Stimulated activated CD4-positive, alpha-beta T cell treated with anti-CD3 and anti-CD28 coated beads, Interleukin-2, amount 100 ng/mL, for 4 hours (primary cell): ENCODE measurements at places on chromosomes 1 and 21.

GRCh38 chr1:33259879-33260278 is 3.6 kb downstream of the ZNF362 start:
- no peak for DNase-seq

DNA sequence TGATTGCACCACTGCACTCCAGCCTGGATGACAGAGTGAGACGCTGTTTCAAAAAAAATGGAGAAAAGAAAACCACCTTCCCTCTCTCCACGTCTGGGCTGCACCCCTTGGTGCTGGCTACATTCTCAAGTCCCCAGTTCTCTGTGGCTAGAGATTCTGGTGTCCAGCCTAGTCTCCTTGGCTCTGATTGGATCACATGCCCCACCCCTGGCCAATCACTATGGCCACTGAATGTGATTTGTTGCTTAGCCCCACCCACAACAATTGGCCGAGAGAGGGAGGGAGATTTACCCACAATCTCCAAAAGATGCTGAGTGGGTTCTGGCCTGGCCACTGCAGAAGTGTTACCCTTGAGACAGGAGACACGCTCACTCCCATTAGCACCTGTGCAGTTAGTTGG is 39.4 kb downstream of the FHAD1 start:
- DNase-seq, result no peak

DNA sequence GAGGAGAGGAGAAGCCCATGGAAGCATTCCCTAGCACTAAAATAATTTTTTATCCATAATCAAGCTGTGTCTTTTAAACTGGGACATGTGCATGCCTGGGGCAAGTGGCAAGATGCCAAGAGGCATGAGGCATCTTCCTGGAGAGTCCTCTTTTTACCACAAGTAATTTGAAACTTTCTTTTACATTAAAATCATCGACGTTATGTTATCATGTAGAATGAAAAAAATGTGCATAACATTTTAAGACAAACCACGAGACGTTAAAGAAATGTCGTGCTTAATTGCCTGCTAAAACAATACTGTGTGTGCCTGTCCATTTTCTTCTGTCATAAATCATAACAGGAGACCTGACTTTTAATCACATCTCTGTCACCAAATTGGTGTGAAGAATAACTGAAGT is 1.5 kb downstream of the STYXL2 start:
- no peak for DNase-seq

- DNase-seq, result no peak
These were observed 14.3 kb upstream of the ZNF326 start for GRCh38 chr1:89980605-89981004.

DNA sequence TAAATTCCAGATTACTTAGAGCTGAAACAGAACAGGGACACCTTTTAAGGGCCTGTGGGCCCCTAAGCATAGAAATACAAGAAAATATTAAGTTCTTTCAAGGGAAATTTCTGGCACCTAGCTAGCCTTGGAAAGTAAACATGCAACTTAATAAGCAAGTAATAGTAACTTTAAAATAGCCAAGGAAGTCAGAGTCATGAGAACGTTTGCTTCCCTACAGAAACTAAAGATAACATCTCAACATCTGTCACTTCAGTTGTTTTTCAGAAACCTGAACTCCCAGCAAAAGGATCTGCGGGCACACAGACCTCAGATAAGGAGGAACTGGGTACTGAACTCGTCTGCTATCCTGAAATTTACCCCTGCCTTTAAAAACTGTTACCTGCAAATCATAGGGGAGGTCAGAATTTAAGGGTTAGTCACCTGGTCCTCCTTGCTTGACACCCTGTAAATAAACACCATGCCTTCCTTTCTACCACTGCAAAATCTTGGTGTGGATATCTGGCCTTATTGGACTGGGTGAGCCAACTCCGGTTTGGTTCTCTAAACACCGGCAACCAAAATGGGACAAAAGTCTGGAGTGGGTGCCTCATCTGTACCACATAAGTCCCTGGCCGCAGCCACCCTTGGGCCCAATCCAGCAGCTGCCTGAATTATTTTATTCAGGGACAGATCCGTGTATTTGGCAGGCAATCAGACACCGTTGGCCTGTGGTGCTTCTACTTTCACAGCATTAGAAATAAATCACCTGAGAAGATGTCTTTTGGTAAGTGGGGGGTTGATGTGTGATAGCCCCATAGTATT is 27.9 kb downstream of the NRDC start:
- no peak for DNase-seq
